ENCODE measurements at places on chromosomes 3 and 15. TPM values are rescaled to one million over a fixed set of nuclear protein-coding genes. Genes with fewer than 3 reads are reported as not detected.

The NUP210 gene
- total RNA-seq = 2.8 TPM

The NTRK3 gene
- 1.6 TPM for total RNA-seq

The CYP8B1 gene
- total RNA-seq = not detected

The PLA2G4D gene
- not detected for total RNA-seq

The MAPKBP1 gene
- 13.6 TPM for total RNA-seq

- DNase-seq = no peak
These were observed 114.7 kb upstream of the SLC24A5 start for GRCh38 chr15:48006031-48006511.

GRCh38 chr3:158314426-158315357, 204.8 kb downstream of the RSRC1 start:
- DNase-seq = no peak

GRCh38 chr3:57825116-57825515, 69.0 kb downstream of the SLMAP start:
- DNase-seq = no peak

- DNase-seq = no peak
These were observed 25.3 kb downstream of the GABRG3 start for GRCh38 chr15:26996250-26996649.

GRCh38 chr3:128835096-128835495, 44.3 kb upstream of the ACAD9 start:
- DNase-seq = no peak

- DNase-seq = peak; percentile 71
These were observed 37.9 kb downstream of the GOLGA6A start for GRCh38 chr15:74044267-74045110.

DNA sequence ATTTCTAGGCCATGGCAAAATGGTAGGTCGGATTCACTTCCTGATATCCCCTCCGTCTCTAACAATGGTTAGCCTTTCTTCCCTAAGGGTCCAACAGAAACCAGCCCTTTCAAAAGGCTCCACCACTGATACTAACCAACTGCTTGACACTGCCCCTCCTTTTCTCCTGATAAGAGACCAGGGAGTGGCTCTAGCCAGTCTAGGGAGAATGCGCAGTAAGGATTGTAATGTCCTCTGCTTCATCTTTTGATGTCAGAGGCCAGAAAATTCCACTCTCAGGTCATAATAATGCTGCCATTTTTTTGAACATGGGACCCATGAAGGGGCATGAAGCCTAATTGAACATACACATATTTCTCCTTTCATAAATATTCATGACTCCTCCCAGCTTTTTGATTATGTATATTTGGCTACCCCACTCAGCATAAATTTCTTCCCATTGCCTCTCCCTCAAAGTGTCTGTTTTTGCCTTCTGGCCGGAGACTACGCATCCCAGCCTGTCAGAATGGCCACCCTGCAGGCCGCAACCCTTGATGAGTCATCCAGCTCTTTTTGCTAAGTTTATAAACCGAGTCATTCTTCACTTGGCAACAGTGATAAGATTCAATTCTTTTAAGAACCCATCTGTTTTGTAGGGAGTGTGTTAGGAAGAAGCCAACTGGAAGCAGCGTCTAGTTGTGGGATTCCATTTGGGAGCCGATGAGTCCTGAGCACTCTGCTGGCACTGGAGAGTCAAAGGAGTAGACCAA, 189.0 kb upstream of the MCTP2 start:
- DNase-seq = no peak

DNA sequence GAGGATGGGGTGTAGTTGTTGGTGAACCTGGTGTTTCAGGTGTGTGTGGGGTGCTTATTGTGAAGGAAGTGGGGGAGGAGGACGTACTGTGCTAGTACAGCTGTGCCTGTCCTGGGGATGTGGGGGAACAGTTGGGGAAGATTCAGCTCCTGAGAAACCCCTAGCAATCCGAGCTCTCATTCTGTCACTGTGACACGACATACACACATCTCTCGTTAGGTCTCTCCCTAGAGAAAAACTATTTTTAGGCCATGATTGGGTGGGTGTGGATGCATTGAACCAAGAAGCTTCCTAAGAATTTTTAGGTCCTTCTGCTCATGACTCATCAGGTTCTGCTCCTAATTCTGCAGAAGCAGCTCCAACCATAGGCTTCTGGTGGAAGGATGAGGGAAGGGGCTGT, 54.3 kb downstream of the SLC30A4 start:
- no peak for DNase-seq

Data from left ventricle myocardium inferior (tissue), 1 donor.